ENCODE measurements at places on chromosomes 11 and 22.

- DNase-seq: no peak
Observed at GRCh38 chr11:106398502-106399075, 321.1 kb downstream of the AASDHPPT start.

DNA sequence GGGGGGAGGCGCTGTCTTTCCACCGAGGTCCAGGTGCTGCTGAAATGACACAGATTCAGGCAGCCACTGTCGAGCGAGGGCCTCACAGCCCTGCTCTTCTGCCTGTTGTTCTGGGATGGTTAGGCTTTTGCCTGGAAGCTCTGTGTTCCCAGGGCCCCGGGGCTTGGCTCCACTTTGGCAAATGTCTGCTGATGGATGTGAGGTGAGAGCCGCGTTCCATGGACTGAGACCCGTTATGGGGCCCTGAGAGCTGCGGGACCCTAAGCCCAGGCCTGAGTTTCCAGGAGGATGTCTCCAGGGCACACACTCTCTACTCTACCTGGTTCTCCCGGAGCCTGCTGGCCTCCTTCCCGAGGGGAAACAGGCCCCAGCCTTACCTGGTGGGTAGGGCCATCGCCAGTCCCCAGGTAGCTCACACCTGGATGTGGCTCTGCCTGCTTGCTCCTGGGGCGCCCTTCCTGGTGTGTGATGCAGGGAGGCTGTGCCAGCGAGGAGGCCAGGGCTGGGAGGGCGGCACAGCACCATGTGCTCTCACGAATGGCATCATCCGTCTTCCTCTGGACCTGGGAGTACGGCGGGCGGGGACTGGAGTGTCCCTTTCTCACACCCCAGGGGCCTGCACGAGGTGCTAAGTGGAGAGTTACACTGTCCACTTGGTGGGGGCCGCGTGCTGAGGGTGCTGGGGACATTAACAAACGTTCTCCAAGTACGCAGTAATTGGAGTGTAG is 435.5 kb downstream of the TBC1D22A start:
- DNase-seq: peak; percentile 53

DNA sequence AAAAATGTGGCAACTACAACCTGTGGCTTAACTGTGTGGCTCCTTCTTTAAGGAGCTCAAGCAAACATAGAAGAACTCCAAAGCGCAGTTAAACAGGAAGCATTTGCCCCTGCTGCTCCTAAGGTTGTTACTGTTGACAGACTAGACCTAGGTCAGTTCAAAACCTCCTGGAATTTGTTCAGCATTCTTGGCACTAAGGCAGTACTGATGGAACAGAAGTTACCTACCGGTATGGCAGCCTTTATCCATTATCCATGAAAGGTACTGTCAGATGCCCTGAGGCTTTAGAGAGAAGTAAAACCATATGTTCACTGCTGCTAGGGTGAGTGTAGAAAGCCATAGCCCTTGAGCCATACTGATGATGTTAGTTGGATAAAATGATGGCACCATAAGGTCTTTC is 916.5 kb upstream of the FAT3 start:
- DNase-seq: no peak

DNA sequence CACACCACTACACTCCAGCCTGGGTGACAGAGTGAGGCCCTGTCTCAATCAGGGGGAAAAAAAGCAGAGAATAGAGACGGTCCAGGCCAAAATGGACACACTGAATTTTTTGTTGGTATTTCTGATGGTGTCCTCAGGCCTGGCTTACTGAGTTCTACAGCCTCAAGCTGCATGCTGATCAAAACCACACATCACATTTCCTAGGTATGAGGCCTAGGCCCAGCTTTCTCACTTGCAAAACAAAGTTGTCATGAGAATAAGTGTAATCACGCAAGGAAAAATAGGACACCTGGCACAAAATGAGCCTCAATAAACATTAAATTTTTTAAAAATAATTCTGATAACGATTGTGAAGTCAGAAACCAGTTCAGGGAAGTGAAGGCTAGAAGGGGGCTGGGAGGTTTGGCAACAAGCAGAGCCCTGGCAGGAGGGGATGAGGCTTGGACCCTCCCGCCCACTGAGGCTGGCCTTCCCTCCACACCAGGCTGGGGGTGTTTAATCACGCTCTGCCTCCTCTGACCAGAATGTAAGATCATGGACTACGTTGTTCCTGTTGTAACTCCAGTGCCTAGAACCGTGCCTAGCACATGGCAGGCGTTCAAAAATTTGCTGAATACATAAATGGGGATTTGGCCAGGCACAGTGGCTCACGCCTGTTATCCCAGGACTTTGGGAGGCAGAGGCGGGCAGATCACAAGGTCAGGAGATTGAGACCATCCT is 18.1 kb downstream of the PACSIN2 start:
- DNase-seq: no peak

DNA sequence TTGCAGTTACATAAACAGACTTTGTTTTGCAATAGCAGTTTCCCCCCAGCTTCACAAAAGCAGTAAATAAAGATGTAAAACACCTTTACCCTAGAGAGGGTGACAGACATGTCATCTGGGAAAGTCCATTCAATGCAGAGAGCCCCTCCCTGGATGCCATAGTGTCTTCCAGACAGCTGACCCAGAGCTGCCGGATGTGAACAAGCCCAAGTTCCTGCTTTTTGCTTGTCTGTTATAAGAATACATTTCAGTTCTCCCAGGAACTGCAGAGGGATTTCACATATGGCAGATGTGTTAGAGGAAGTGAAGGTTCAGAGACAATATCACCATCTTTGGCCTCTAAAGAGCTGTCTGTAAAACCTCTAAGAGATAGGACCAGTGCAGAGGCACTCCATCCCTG is 48.9 kb downstream of the RELT start:
- DNase-seq: no peak

DNA sequence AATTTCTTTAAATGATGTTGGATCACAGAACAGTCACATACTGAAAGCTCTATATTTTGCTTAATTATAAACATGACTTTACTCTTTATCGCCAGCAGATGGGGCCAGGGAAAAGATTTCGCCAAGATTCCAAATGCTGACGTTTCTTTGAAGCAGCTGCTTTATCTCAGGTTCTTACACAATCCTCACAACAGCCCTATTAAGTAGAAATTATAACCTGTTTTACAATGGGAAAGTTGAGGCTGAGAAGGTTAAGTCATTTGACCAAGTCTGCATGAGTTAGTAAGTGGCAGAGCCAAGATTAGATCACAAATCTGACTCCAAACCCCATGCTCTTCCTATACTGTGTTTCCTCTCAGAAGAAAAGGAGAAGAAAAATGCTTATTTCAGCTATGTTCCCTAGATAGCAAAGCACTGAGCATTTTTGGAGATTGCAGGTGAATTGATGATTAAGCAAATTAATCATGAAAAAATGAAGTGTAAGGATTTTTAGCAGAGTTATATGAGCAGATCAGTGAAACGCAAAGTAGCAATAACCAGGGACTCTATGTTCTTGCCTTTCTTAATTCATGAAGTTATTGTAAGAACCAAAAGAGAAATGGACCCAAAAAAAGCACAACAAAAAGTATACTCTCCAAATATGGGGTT is 79.0 kb downstream of the AASDHPPT start:
- DNase-seq: no peak

GRCh38 chr11:79697905-79698304 is 257.1 kb upstream of the TENM4 start:
- DNase-seq: no peak

GRCh38 chr11:117428186-117428855 is 100.7 kb downstream of the CEP164 start:
- DNase-seq: no peak

DNA sequence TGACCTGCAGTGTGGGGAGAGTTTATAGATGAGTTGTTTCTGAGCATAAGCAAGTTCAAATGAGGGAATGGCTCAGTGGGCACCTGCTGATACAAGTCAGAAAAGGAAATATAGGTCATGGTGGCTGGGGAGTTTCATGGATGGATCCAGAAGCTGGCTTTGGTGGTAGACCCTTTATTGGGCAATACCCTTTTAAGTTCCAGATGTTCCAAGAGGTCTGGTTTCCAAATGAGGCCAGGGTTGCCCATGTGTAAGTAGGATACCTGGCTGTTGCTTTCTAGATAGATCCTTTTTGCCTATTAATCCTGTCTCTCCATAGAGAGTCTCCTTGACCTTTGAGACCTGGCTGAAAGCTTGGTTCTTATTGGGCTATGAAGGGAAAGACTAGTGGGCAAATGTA is 2.2 kb downstream of the STIM1 start:
- no peak for DNase-seq

- no peak for DNase-seq
Observed at GRCh38 chr11:68912254-68912653, 8.6 kb downstream of the IGHMBP2 start.

GRCh38 chr11:47130543-47130942 is 46.1 kb downstream of the ARFGAP2 start:
- no peak for DNase-seq

- DNase-seq: no peak
Observed at GRCh38 chr11:121090145-121090721, 10.8 kb upstream of the TECTA start.

DNA sequence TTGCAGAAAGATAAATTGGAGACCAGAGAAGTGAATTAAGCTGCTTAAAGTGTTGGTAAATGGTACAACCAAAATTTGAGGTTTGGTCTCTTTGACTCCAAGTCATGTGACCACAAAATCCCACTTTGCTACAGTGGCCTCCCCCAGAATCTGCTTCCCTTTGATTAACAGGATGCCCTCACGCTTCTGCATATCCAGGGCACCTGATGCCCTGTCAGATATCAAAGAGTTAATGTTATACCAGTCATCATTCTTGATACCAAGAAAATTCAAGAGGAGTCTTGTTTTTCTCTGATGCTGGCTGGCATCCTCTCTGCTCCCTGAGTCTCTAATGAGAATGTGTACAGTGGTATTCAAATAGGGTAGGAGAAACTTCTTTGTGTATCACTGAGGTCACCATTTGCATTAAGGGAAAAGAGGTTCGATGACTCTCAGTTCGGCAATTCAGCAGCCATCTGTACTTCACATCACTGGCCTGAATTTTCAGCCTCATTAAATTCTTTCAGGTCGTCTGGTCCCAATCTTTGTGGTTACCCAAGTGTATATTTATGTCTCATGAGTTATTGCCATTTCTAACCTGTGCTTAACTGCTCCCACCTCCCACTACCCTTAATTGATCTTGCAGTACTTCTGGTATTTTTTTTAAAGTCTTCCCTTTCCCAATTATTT is 73.9 kb downstream of the BDNF start:
- no peak for DNase-seq

DNA sequence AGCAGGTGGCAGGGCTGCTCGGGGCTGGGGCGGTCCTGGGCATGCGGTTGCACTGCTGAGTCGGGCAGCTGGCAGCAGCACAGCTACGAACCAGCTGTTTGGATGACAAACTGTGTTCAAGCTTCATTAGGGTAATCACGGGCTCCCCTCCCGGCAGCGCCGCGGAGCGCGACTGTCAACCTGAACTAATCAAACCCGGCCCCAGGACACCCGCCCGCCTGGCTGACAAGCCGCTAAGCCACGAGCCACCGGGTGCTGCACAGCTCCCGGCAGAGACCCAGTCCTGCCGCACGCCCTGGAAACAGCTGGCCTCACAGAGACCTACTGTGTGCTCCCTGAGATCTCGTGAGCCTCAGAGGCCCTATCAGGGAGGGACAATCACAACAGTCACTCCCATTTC is 60.6 kb upstream of the TCF20 start:
- no peak for DNase-seq

GRCh38 chr11:128720522-128720985 is 26.7 kb downstream of the FLI1 start:
- DNase-seq: no peak

GRCh38 chr22:37526376-37526775 is 7.2 kb upstream of the CARD10 start:
- DNase-seq: no peak

DNA sequence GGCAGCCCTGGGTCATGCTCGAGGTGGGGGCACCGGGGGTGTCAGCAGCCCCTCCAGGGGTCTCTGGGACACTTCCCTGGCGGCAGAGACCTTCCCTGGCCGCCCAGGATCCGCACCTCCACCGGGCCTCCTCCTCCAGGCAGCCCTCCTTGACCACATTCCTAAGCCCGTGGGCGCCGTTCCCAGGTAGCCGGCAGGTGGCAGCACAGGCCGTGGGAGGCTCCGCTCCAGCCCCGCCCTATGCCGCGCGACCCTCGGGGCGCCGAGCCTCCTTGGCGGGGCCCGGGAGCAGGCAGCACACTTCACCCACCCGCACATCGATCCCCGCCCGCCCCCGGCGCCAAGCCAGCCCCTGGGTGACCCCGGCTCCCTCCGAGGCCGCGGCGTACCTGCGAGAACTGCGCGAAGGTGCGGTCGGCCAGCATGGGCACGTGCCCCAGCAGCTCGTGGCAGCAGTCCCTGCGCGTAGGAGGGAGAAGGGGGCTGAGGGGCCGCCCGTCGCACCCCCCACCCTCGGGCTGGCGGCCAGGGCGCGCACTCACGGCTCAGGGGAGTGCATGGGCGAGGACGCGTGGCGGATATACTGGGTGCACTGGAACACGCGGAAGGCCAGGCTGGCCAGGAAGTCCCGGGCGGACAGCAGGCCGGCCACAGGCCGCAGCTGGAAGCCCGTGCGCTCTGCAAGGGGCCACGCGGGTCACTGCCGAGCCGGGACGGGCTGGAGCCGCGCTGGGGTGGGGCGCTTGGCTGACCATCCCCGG is 5.3 kb upstream of the INS start:
- no peak for DNase-seq

- DNase-seq: no peak
Observed at GRCh38 chr11:45048313-45048841, 97.7 kb upstream of the TP53I11 start.

GRCh38 chr22:49007013-49007653 is 820.5 kb downstream of the BRD1 start:
- peak; percentile 36 for DNase-seq

DNA sequence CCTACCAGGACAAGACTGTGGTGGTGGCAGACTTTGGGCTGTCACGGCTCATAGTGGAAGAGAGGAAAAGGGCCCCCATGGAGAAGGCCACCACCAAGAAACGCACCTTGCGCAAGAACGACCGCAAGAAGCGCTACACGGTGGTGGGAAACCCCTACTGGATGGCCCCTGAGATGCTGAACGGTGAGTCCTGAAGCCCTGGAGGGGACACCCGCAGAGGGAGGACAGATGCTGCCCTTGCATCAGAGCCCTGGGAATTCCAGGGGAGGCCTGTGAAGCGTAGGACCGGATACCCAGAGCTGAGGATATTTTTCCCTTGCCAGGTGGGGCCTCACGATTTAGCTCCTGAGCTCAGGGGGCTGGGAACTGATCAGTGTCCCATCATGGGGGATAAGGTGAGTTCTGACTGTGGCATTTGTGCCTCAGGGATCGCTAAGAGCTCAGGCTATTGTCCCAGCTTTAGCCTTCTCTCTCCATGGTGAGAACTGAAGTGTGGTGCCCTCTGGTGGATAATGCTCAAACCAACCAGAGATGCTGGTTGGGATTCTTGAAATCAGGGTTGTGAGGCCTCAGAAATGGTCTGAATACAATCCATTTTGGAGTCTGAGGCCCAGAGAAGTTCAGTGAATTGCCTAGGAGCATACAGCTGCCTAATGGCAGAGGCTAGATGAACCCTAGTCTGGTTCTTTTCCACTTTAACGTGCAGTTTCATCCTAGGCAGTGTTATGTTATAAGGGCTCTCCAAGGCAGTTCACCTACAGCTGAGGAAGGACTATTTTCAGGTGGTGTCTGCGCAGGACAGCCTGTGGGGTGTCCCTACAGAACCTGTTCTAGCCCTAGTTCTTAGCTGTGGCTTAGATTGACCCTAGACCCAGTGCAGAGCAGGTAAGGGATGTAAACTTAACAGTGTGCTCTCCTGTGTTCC is 19.5 kb downstream of the PIK3IP1 start:
- no peak for DNase-seq

Measured in right atrium auricular region (tissue), 2 donors.